Erythroblast (primary cell): ENCODE measurements at places on chromosomes 3 and 15.

DNA sequence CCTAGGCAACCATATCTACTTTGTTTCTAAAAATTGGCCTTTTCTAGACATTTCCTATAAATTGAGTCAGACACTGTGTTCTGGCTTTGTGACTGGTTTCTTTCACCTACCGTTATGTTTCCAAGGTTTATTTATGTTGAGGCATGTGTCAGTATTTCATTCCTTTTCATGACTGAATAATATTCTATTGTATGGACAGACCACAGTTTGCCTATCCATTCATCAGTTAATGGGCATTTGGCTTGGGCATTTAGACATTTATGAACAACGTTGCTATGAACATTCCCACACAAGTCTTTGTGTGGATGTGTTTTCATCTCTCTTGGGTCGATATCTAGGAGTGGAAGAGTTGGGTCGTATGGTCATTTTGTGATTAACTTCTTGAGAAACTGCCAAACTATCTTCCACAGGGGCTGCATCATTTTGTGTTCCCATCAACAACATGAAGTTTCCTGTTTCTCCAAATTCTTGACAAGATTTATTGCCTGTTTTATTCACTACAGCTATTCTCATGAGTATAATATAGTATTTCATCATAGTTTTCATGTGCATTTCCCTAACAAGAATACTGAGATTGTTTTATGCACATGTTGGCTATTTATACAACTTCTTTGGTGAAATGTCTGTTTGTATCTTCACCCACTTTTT lies 3.5 kb upstream of the EFCC1 start:
- no peak for DNase-seq

GRCh38 chr3:114632757-114633424 lies 339.1 kb downstream of the TIGIT start:
- no peak for DNase-seq

DNA sequence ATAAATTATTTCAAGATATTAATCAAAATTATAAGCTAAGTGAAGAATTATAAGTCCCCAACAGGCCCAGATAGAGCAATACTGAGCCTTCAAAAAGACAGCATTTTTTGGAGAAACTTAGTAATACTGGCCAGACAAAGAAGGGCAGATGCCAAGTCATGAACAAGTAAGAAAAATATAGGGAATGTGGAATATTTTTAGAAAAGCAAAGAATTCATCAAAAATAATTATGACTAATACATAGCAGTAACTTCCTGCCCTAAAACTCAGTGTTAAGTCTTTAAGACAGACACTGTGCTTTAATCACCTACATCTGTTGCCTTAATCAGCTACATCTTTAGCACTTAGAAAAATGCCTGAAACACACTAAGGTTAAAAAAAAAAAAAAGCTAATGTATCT lies 31.2 kb downstream of the DPH6 start:
- DNase-seq: no peak

DNA sequence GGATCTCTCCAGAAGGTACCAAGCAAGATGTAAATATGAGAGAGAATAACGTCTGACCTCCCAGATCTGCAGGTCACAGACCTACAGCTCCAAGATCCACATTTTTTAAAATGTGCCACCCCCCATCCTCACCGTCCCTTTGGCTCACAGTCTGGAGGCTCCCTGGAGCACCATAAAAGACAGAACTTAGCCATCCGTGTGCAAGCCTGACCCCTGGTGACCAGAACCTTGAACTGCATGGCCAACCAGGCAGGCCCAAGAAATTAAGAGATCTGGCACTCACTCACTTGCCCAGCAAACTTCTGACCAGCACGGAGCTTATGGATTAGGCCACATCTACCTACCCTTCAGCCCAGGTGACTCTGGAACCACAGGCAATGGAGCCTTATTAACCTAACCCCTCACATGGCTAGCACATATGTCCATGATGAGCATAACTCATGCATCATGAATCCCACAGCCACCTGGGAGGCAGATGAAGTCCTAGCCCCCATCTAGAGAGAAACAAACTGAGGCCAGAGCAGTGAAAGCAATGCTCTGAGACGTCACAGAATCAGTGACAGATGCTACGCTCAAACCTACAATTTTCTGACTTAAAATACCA lies 275.3 kb downstream of the UACA start:
- peak; percentile 68 for DNase-seq

DNA sequence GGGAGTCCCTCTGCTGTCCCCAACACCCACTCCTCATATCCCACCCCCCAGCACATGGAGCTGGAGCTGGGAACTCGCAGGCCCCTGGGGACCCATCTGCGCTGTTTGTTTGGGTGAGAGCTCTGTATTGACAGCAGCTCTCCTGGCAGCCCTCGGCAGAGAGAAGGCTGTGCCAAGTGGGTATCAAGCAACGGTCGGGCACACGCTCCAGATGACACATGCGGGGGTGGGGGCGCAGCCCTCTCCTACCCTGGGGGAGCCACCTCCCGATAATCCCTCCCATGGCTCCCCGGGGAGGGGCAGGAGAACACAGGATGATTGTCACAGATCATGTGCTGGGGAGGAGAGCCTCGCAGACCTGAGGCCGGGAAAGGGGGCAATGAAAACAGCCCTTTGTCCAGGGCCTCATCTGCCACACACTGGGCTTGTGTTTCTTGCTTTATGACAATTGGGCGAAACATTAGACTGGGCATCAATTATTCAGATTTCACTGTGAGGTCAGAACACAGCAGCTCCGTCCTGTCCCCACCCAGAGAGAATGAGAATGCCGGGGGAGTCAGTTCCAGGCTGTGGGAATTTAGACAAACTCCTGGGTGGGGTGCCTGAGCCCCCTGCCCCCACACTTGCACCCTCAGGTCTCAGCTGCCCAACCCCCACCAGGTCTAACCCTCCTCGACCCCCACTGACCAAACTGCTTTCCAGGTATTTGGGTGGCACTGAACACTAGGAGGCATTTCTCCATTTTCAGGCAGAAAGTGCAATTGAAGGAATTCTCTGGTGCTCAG lies 46.4 kb upstream of the KLF13 start:
- DNase-seq: no peak

DNA sequence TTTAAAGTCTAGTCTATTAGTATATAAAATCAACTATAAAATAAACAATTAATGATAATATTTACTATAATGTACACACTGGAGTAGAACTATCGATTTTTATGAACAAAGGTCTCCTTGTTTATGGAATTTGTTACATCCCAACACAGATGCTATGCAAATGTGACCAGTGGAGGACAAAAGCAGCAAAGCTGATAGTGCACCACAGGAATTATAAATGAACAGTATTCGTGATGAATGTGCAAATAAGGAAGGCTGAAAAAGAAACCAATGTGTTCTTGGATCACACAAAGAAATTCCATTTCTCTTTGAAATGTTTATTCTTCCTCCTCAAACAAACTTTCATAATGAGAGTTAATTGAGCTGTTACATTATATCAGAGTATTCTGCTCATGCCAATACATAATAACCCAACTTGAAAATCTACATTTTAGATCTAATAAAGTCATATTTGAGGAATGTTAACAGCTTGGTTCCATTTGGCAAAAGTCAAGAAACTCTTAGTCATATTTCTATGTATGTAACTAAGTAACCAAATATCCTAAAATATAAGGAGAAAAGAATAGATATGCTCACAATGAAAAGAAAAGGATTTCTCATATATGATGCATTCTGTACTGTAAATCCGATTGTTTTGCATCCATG lies 79.3 kb downstream of the NEK10 start:
- DNase-seq: no peak

DNA sequence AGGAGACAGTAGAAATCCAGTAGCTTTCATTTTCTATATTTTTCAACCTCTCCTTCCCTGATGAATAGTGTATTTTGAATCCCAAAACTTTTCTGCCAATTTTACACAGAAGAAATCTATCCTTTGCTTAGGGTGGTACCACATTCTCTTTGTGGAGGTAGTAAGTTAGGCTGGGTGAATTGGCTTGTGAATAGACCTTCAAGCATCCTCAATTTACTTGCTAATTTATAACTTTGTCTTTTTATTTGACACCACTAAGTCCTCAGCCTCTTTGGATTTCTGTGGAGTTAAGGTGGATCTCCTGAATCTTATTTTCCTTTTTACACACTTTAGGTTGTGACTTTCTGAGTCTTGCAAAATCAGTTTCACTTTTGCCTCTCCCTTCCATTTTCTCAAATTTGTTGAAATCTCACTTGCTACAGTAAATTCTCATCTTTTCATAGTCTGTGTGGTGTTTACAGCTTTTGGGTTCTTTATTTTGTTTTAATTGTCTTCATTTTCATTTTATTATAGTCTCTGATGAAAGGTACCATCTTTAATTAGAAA lies 5.7 kb upstream of the PLSCR1 start:
- no peak for DNase-seq

DNA sequence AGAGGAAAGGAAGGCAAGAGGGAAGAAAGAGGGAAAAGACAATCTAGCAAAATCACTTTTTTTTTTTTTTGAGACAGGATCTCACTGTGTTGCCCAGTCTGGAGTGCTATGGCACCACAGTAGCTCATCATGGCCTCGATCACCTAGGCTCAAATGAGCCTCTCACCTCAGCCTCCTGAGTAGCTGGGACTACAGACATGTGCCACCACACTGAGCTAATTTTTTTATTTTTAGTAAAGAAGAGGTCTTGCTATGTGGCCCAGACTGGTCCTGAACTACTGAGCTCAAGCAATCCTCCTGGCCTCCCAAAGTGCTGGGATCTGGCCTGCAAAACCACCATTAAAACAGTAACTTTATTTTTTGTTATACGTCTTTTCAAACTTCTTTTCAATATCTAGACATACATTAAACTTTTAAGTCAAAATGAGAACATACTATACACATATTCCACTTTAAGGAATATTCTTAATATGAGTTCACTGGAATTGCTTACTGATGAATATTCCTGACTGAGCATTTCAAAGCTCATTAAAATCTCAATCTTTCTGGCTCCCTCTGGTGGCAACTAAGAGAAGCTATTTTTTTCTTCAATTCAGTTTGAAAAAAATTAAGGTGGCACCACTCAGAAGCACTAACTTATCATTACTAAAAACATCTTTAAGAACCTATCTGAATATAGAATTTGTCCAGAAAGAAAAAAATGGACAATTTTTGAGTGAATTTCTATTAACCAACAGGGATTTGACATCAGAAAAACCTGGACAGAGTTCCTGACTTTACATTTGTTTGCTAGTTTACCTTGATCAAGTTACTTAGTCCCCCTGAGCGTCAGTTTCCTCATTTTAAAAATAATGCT lies 40.9 kb downstream of the UACA start:
- DNase-seq: peak; percentile 42

DNA sequence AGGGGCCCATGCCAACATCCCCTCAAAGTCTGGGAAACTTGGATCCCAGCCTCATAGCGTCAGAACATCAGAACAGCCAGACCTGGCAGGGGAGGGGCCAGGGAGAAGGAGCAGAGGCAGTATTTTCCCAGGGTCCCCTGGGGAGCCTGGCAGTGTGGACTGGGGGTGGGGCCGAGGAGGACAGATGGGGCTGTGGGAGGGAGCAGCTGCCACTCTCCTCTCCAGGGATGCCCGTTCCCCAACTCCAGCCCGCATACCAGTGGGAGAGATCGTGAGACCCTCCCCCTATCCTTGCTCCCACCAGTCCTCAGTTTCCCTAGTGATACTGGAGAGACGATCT lies 6.5 kb upstream of the DNAJB8 start:
- DNase-seq: no peak
